ENCODE measurements at places on chromosomes 3 and 15.

- DNase-seq: no peak
These were observed 519.2 kb upstream of the AGTR1 start for GRCh38 chr3:148178503-148178902.

DNA sequence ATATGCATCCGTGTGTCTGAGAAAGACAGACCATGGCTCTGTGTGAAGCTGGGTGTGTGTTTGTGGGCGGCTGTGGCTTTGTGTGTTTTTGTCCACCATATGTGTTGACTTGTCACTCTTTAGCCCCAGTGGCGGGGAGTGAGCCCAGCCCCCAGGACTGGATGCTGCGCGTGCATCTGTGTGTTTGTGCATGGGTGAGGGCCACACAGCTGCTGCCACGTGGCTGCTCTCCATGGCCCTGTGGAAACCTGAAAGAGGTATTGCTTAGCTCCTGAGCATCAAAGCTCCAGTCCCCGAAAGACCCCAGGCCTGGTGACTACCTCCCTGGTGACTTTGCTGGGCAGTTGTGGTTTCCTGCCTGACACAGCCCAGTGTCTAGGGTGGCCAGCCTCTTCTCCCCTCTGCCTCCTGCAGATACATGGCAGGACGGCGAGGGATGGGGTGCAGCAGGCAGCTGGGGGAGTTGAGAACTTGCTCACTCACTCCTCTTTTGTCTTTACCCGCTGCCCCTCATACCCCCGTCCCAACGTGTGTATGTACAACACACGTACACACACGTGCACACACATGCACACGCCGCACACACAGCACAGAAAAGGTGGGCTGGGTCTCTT, 6.5 kb downstream of the EPHB3 start:
- no peak for DNase-seq

DNA sequence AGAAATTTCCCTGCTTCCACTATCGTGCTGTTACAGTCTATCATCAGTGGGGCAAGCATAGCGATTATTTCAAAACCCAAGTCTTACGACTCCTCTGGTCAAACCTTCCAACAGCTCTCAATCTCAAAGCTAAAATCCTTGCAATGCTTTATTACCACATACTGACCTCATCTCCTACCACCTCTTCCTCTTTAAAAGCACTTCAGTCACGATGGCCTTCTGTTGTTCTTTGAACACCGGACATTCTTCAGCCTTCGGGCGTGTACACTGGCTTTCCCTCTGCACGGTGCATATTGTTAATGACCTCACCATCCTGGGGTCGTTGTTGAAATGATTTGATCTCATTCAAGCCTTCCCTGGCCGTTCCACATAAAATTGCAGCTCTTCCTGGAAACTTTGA, 31.1 kb downstream of the MAGEL2 start:
- DNase-seq: no peak

DNA sequence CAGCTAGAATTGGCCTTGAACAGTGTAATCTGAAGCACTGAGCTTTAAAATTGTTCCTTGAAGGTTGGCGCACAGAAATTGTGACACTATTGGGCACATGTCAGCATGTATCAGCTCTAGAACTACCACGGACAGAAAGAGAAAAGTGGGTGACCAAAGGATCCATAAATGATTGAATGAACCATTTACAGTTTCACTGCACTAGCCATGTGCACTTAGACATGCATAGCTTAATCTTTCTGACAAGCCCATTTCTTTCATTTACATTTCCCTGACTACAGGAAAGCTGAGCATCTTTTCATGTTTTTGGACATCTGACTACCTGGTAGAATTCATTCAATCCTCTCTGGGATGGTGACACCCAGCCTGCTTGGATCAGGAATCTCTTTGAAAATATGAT, 36.2 kb downstream of the NUDT16 start:
- DNase-seq: no peak

DNA sequence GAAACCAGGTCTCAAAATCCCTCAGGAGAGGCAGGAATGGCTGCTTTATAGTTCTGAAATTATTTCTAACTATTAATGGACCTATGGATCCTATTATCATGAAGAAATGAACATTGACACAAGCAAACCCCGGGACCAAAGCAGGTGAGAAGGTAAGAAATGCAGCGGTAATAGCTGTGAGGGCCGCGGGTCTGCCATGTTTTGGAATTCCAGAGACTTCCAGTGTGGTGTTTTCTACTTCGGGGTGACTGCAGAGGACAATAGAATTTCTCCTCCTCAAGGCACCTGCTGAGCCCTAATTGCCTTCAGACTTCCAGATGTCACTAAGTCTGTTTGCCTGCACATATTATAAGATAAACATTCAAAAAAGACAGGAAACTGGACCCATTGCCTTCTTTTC, 437.4 kb downstream of the GABRG3 start:
- no peak for DNase-seq

- no peak for DNase-seq
These were observed 570.1 kb upstream of the CBLB start for GRCh38 chr3:106438887-106439286.

GRCh38 chr3:188337232-188337631, 183.3 kb downstream of the LPP start:
- DNase-seq: no peak

- no peak for DNase-seq
These were observed 709.4 kb downstream of the ZNF385D start for GRCh38 chr3:21041621-21042020.

GRCh38 chr3:50303013-50303815, at the start of gene HYAL1:
TSS of gene HYAL1 (minus strand) at chr3:50303574. CDS start at chr3:50302956, 618 bp downstream.
- no peak for DNase-seq

- DNase-seq: no peak
These were observed 45.4 kb downstream of the FGF7 start for GRCh38 chr15:49468481-49468839.

GRCh38 chr15:71329497-71330260, 214.4 kb downstream of the THSD4 start:
- DNase-seq: no peak

DNA sequence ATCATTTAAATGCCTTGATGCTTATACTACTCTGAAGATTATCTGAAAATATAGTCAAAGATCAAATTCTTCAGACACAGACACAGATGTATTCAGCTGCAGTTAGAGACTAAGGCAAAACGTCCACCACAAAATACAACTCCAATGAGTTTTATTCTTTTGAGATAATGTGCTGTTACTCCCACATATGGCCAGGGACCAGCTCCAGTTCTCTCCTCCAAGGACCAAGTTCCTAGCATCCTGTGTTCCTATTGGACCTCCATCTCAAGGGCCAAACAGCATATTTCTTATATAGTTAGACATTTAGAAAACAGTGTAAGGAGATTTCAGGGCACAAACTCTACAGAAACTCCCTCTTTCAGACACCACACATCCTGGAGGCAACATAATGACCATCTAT, 27.1 kb downstream of the IP6K1 start:
- DNase-seq: no peak

DNA sequence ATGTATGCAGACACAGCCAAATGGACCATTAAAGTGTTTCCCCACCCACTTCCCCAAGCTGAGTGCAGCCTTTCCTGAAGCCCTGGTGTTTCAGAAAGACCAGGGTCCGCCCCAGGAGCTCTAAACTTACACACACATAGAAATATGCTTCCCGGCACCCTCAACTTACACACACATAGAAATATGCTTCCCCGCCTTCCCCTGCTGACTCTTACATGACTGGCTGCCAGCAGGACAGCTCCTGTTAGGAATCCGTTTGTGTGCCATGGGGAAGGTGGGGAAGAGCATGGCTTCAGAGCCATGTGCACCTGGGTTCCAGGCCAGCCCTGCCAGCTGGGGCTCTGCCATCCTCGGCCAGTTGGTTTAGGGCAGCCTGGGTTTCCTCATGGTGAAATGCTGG, 3.6 kb downstream of the CLEC3B start:
- DNase-seq: no peak

DNA sequence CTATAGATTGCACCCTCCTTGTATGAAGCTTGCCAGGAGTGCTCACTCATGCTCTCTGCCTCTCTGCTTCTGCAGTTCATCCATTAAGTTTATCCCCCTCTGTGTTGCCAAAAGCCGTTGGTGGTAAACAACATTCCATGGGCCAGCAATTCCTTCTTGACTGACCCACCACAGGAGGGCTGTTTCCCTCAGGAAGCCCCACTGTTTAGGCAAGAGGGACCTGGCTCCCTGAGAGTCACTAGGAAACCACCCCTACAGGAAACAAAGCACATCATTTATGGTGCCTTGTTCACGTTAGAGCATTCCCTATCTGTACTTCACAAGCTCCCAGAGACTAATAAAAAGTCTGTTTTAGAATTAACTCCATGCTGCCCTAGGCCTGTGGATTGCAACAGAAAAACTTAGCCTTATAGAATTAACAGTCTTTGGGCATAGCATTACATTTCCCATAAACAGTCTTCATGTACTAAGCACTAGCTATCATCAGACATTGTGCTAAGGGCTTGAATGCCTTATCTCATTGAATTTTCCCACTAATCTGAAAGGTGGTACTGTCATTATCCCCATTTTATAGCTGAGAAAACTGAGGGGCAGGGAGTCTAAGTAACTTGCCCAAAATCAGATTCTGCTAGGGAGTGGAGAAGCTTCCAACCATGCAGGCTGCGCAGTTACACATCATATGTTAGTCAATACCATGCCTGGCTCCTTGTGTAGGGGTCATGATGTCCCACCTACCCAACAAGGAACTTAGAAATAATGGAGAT, 149.9 kb downstream of the SHQ1 start:
- peak; percentile 33 for DNase-seq

DNA sequence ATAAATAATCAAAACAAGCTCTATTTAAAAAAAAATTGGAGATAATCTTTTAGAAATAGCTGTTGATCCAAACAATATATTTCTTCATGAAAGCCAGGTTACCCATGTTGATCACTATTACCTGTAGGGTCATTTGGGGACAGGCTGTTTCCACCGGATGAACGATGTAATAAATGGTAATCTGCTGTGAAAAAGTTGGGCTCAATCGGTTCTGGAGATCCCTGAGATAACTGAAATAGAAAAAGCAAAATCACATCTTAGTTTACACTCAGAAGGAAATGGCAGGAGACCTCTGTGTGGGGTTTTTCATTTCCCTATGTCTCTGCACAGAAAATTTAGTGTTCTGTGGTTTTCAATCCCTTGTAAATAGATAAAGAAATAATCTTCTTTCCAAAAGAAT, 249.5 kb downstream of the NEK10 start:
- DNase-seq: no peak

GRCh38 chr15:91253605-91254004, 153.5 kb downstream of the SV2B start:
- no peak for DNase-seq

GRCh38 chr15:79629687-79630086, 197.6 kb downstream of the MINAR1 start:
- DNase-seq: no peak

DNA sequence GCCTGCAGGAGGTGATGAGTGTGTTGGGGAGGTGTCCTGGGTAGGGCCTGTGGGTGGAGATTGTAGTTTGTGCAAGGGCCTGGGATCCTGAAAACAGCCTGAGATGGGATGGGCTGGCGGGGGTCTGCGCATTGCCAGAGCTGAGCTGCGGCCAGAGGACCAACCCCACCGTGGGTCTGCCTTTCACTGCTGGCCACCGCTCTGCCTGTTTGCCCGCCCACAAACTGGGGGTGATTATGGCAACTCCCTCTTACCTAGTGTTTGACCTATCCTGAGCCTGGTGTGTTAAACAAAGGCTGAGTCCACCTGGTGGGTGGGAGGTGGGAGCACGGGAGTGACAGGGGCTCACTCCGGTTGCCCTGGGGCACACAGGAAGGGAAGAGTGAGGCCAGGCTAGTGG, 9.8 kb downstream of the ABTB1 start:
- DNase-seq: no peak

DNA sequence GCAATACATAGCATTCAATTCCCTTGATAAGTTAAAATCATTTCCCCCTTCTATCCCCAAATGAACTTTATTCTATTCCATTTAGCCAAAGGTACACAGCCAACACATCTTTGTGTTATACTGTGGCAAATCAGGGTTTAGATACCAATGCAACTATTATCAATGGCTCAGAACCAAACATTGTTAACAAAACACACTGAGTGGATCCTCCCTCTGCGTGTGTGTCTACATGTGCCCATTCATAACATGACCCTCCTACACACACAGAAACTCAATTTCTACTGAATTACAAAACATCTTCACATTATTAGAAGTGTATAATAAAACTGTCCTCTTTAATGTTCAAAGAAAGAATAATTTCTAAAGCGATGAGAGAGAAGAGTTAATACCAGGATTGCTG, 1.3 kb downstream of the TTBK2 start:
- no peak for DNase-seq

- DNase-seq: no peak
These were observed 17.0 kb upstream of the MUC4 start for GRCh38 chr3:195828762-195829161.

- no peak for DNase-seq
These were observed 16.9 kb upstream of the CORO2B start for GRCh38 chr15:68561901-68562300.

GRCh38 chr3:169110633-169111032, 552.9 kb downstream of the MECOM start:
- no peak for DNase-seq

DNA sequence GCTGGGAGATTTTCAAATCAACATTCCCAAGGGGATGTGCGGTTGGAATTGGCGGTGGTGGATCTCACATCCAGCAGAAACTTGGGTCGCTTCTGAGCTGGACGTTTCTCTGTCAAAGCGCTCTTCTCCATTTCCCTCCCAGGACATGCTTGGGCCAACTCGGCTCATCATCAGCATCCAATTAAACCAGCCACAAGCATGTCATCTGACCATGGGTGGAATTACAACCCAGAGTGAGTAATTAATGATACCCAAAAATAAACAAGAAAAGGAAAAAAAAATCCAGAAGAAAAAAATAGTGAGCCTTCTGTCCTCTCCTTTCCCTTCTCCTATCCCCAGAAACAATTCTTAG, 111.2 kb downstream of the XXYLT1 start:
- no peak for DNase-seq

DNA sequence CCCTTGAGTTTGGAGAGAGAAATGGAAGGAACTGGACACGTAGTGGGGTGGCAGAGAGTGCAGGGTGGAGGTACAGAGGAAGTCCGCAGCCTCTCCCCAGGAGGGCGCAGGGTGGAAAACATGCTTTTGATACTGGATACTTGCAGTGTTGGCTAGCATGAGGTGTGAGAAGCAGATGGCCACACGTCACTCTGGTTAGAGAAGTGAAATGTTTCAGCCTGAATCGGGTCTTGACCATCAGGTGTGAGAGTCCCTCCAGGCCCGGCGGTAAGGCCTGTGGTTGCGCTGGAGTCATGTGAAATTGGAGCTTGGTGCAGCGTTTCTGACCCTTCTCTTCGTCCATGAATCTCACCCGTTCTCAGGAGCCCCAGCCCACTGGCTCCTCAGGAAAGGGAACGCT, 93.1 kb downstream of the GABRG3 start:
- no peak for DNase-seq

DNA sequence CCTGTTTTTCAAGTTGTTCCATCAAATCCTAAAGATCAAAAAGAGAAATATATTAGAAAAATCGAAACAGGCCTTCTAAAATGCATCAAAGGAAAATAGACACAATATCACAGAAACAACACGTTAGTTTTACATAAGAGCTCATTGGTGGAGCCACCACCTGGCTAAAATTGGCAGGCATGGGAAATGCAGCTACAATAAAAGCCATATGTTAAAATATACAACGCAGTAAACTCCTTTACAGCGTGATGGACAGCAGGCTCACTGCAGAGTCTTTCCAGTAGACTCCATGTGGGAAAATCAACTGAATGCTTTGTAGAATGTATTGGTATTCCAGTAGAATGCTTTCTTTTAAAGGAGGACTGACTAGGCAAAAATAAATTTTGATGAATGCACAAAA, 40.9 kb upstream of the MYO5C start:
- no peak for DNase-seq

GRCh38 chr15:34927726-34928125, 41.8 kb downstream of the AQR start:
- DNase-seq: no peak

GRCh38 chr15:64766058-64766457, 9.3 kb downstream of the RBPMS2 start:
- no peak for DNase-seq
